Smooth muscle cell of the pulmonary artery (primary cell): ENCODE measurements at places on chromosomes 11 and 22. TPM values are rescaled to one million over a fixed set of nuclear protein-coding genes. Genes with fewer than 3 reads are reported as not detected.

KCNQ1 gene
- total RNA-seq, result not detected in 2 replicates

OR56A4 gene
- total RNA-seq, result not detected in 2 replicates

HPS4 gene
- total RNA-seq, result 22.7 and 28.3 TPM in 2 replicates

SCUBE2 gene
- total RNA-seq, result 1.3 and 2.0 TPM in 2 replicates

CAPRIN1 gene
- 281 and 335 TPM in 2 replicates for total RNA-seq

OVOL1 gene
- not detected in 2 replicates for total RNA-seq

TMEM191C gene
- total RNA-seq, result 0.36 and 1.1 TPM in 2 replicates

ANO3 gene
- 4.5 and 7.7 TPM in 2 replicates for total RNA-seq

SHANK3 gene
- 0.33 and 0.59 TPM in 2 replicates for total RNA-seq

IGSF22 gene
- not detected in 2 replicates for total RNA-seq

TCN2 gene
- total RNA-seq, result 5.5 and 7.4 TPM in 2 replicates

NCAM1 gene
- 1.6 and 3.8 TPM in 2 replicates for total RNA-seq

FAM227A gene
- total RNA-seq, result 1.1 and 3.9 TPM in 2 replicates

AKIP1 gene
- 26.9 and 27.7 TPM in 2 replicates for total RNA-seq

NFAM1 gene
- total RNA-seq, result 0.07 TPM in 2 replicates

OR51B2 gene
- 0.13 TPM in 2 replicates for total RNA-seq

APLNR gene
- total RNA-seq, result 0.03 and 0.39 TPM in 2 replicates

RIMBP3C gene
- total RNA-seq, result 0.20 TPM in 1 of 2 replicates, not detected in the other

USP2 gene
- total RNA-seq, result 0.33 TPM in 2 replicates

FJX1 gene
- total RNA-seq, result 28.5 and 52.1 TPM in 2 replicates

MAPK8IP2 gene
- 0.03 and 0.07 TPM in 2 replicates for total RNA-seq

APOA4 gene
- total RNA-seq, result not detected in 2 replicates

UNC93B1 gene
- 27.1 and 31.8 TPM in 2 replicates for total RNA-seq

SLC5A12 gene
- total RNA-seq, result not detected in 2 replicates

RIN1 gene
- 17.9 and 19.5 TPM in 2 replicates for total RNA-seq

ACTN3 gene
- 0.07 TPM in 1 of 2 replicates, not detected in the other for total RNA-seq

C11orf97 gene
- not detected in 2 replicates for total RNA-seq

TRIM49D2 gene
- not detected in 2 replicates for total RNA-seq

SNX32 gene
- 1.3 and 4.0 TPM in 2 replicates for total RNA-seq

ST14 gene
- 0.07 TPM in 1 of 2 replicates, not detected in the other for total RNA-seq

CYTH4 gene
- 0.07 and 0.36 TPM in 2 replicates for total RNA-seq

GPHA2 gene
- not detected in 2 replicates for total RNA-seq

IGLL1 gene
- total RNA-seq, result not detected in 2 replicates

SLC15A3 gene
- total RNA-seq, result 10.7 and 16.4 TPM in 2 replicates

KCNJ1 gene
- not detected in 2 replicates for total RNA-seq

CCDC73 gene
- total RNA-seq, result not detected in 2 replicates

PATE4 gene
- not detected in 2 replicates for total RNA-seq

SAA4 gene
- not detected in 2 replicates for total RNA-seq

ABCG4 gene
- 0.40 and 1.0 TPM in 2 replicates for total RNA-seq

DRD2 gene
- not detected in 2 replicates for total RNA-seq

RAB36 gene
- 3.8 and 4.8 TPM in 2 replicates for total RNA-seq

OR52K1 gene
- not detected in 2 replicates for total RNA-seq

C22orf23 gene
- 0.26 TPM in 1 of 2 replicates, not detected in the other for total RNA-seq

OR9G4 gene
- not detected in 2 replicates for total RNA-seq

PRR5L gene
- 12.1 and 32.3 TPM in 2 replicates for total RNA-seq

ART1 gene
- not detected in 2 replicates for total RNA-seq

CRACR2B gene
- total RNA-seq, result 0.78 and 2.3 TPM in 2 replicates

SYT13 gene
- under 0.01 TPM in 1 of 2 replicates, not detected in the other for total RNA-seq

A4GALT gene
- 13.0 and 41.2 TPM in 2 replicates for total RNA-seq

DENND6B gene
- 3.3 and 4.3 TPM in 2 replicates for total RNA-seq
